Metanephros (tissue), 2 donors: ENCODE measurements at places on chromosomes 11 and 22. TPM values are rescaled to one million over a fixed set of nuclear protein-coding genes. Genes with fewer than 3 reads are reported as not detected.

Gene C22orf31
- total RNA-seq, result 0.64 TPM

Gene OR52L1
- total RNA-seq, result not detected

Gene APOA5
- total RNA-seq, result not detected

Gene ANGPTL5
- total RNA-seq, result not detected

Gene DUSP18
- 10.0 TPM for total RNA-seq

Gene TRIOBP
- total RNA-seq, result 94.7 TPM

Gene BRSK2
- total RNA-seq, result 0.47 TPM

Gene ARHGAP20
- total RNA-seq, result 4.0 TPM

Gene OR10D3
- not detected for total RNA-seq

Gene INS
- 0.35 TPM for total RNA-seq
